ENCODE measurements at places on chromosomes 2 and 18. TPM values are rescaled to one million over a fixed set of nuclear protein-coding genes. Genes with fewer than 3 reads are reported as not detected.

- DNase-seq: no peak
Measured at GRCh38 chr2:190090148-190090547, 27.6 kb upstream of the MSTN start.

- no peak for DNase-seq
Measured at GRCh38 chr2:203871371-203871983, 3.9 kb downstream of the CTLA4 start.

DNA sequence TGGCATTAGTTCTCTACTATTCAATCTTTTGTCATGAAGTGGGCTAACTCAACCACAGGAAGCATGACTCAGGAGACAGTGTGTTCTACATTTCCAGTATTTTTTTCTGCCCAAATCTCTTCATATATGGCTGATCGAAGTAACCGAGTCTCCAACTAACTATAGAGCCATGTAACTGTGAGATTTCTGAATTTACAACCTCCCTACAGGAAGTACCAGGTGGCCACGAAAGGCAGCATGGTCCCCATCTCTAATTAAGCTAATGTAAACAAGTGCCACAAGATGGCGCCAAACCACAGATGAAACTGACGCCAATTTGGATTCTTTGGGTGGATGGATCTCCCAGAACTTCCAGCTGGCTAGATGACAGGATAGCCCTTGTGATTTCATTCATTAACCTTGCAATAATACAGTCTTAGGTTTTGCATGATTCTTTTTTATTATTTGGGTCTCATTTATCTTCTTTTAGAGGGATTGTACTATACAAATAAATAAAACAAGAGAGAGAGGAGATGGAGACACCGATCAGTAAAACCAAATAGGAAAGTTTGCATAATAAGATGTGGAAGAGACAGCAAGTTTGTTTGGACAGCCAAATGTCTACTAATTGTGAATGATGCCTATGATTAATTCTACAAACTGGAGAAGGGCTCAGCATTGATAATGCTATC lies 18.3 kb upstream of the ARHGAP15 start:
- no peak for DNase-seq

DNA sequence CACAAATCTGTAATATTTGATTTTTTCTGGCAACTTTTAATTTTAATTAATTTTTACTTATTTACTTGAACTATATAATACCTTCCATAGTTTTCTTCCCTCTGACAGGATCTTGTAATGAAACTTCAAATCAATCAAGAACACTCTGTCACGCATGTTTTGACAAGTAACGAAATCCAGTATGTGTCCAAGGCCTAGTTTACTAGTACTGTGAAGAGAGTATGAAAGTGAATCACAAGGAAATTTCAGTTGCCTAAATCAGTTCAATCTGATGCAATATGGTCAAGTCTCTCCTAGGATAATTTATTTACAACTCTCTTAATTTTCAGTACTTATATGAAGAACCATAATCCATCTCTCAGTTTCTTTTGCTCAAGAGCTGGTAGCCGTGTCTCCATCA lies 1344.6 kb upstream of the ZEB2 start:
- DNase-seq: no peak

The PTPN4 gene
- total RNA-seq: 46.6 TPM

All from PC-9 (cell line).